ENCODE measurements at places on chromosomes 3 and 15. TPM values are rescaled to one million over a fixed set of nuclear protein-coding genes. Genes with fewer than 3 reads are reported as not detected.

PLS1 gene
- not detected for total RNA-seq

PATL2 gene
- total RNA-seq: 2.6 TPM

ACAD11 gene
- 24.5 TPM for total RNA-seq

COL8A1 gene
- 1.6 TPM for total RNA-seq

CLDN11 gene
- 1.6 TPM for total RNA-seq

SHISA5 gene
- total RNA-seq: 32.4 TPM

KCNAB1 gene
- 4.2 TPM for total RNA-seq

MAP2K5 gene
- total RNA-seq: 19.3 TPM

TRH gene
- total RNA-seq: 0.52 TPM

WDR93 gene
- total RNA-seq: not detected

TEX9 gene
- 3.7 TPM for total RNA-seq

SLC51A gene
- 2.1 TPM for total RNA-seq

POPDC2 gene
- total RNA-seq: 13.6 TPM

LTK gene
- 4.2 TPM for total RNA-seq

DZIP1L gene
- total RNA-seq: 13.6 TPM

CAMK2N2 gene
- not detected for total RNA-seq

CHST13 gene
- total RNA-seq: not detected

MEGF11 gene
- 0.52 TPM for total RNA-seq

IL17RC gene
- total RNA-seq: 12.5 TPM

TMEM207 gene
- total RNA-seq: not detected

Data from skeletal muscle tissue (tissue), 5 donors.